ENCODE measurements at places on chromosomes 5 and 9.
A peak's percentile ranks its signal among the peaks of the same experiment; 100 is the strongest.

- DNase-seq: no peak
Measured at GRCh38 chr5:54518818-54519508, 1.4 kb downstream of the SNX18 start.

GRCh38 chr9:119114681-119115080, 254.6 kb downstream of the BRINP1 start:
- no peak for DNase-seq

- no peak for DNase-seq
Measured at GRCh38 chr9:15400281-15400941, 22.3 kb upstream of the SNAPC3 start.

DNA sequence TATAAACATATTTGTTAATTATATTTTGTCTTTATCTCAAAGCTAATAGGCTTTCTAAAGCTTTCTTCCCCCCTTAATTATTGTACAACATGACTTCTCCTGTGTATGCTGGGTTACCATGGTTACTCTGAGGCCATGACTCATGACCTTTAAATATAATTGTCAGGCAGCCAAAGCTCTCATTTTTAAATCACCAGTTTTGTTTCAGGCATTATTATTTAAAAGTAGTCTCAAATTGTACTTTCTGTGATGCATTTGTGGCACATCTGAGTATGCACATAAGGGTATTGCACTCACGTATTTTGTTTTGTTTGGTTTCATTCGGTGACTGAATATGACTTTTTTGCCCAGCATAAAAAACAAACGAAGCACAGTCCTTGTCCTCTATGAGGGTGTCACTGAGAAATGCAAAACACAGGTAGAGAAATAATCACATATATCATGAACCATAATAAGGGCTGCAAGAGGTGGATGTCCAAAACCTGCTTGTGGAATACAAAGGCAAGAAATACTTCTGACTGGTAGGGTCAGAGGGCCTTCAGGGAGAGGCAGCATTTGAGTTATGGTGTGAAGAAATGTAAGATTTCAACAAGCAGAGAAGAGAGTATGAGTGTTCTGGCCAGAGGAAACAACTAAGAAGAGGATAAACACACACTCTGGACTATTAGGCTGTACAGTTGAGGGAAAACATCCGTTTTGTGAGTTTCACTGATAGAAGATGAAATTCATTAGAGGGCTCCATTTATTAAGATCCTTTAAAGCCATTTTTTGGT, 2.1 kb downstream of the CCDC192 start:
- DNase-seq: no peak

- DNase-seq: no peak
Measured at GRCh38 chr9:134057307-134057657, 10.5 kb downstream of the BRD3 start.

DNA sequence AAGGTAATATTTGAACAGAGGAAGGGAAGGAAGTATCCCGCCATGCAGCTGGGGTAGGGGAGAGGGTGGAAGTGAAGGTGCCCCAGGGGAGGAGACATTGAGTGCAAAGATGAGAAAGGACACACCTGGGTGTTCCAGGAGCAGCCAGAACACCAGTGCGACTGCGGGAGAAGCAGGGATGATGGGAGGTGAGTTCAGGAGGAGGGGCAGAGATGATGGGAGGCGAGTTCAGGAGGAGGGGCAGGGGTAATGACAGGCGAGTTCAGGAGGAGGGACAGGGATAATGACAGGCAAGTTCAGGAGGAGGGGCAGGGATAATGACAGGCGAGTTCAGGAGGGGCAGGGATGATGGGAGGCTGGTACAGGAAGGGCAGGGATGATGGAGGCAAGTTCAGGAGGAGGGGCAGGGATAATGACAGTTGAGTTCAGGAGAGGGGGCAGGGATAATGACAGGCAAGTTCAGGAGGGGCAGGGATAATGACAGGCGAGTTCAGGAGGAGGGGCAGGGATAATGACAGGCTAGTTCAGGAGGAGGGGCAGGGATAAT, 17.2 kb upstream of the SPOCK1 start:
- no peak for DNase-seq

- no peak for DNase-seq
Measured at GRCh38 chr9:92781899-92782298, 17.3 kb upstream of the BICD2 start.

- DNase-seq: no peak
Measured at GRCh38 chr5:129426071-129426470, 34.0 kb upstream of the ADAMTS19 start.

DNA sequence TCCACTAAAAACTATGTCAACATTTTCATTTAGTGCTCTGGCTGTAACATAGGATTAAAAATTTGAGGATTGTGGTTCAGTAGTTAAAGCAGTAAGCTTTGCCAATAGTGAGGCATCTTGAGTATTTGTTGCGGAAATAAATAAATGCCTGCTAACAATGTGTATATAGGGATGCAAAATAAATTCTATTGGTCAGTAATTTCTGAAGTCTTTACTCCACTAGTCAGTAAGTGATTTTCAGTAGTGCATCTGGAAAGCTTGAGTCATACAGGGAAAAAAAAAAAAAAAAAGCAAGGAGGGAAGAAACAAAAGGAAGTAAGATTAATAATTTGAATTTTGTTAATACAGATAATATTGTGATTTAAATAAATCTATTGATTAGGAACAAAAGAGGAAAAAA, 21.0 kb downstream of the NIPBL start:
- no peak for DNase-seq

- DNase-seq: no peak
Measured at GRCh38 chr5:14518638-14519037, 63.0 kb upstream of the OTULINL start.

DNA sequence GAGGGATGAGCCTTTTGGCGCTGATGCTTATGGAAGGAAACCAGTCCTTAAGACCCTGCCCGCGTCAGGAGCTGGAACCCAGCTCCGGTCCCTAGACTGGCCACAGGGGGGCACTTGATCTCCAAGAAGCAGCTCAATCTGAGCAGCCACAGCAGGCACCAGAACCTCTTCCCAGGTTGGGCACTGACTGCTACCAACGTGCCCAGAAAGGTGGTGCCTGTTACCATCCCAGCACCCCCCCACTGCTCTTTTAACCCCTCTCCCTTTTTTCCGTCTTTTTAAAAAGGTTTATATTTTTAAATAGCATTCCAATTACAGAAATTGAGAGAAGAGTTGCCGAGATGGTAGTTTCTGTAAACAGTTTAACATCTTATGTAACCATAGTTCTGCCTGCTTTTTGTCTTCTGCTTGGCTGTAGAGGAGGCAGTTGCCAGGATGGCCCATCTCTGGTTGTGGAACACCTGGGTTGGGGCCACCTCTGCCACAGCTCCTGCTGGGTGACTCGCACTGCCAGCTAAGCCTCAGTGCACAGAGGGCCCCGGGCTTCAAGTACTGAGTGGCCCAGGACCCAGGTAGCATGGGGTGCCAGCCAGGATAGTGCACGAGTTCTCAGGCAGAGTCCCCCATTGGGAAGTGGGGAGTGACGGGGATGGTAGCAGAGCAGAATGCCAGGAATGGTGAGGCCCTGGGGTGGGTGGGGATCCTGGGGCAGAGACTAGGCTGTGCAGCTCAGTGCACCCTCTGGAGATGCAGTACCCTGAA, 62.8 kb downstream of the PFDN1 start:
- DNase-seq: peak; percentile 12

GRCh38 chr9:96556701-96557461, 62.8 kb downstream of the CDC14B start:
- DNase-seq: no peak

DNA sequence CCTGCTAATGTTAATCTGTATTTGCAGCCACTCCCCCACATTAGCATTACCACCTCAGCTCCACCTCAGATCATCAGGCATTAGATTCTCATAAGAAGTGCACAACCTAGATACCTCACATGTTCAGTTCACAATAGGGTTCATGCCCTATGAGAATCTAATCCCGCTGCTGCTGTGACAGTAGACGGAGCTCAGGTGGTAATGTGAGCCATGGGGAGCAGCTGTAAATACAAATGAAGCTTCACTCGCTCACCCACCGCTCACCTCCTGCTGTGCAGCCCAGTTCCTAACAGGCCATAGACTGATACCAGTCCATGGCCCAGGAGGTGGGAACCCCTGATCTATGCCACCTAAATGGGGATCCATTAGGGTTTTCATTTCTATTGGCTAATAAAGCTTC, 6.1 kb upstream of the HNRNPA0 start:
- DNase-seq: no peak

GRCh38 chr5:14186059-14186830, 43.1 kb downstream of the TRIO start:
- DNase-seq: no peak

- no peak for DNase-seq
Measured at GRCh38 chr9:114968671-114969070, 38.3 kb upstream of the TNFSF8 start.

GRCh38 chr5:173826428-173827350, 61.5 kb upstream of the CPEB4 start:
- no peak for DNase-seq

- DNase-seq: no peak
Measured at GRCh38 chr5:41264019-41264418, 50.7 kb upstream of the C6 start.

- no peak for DNase-seq
Measured at GRCh38 chr5:135571902-135572301, 6.9 kb downstream of the CXCL14 start.

GRCh38 chr5:136033234-136033633, 4.4 kb downstream of the TGFBI start:
- DNase-seq: no peak

- DNase-seq: no peak
Measured at GRCh38 chr5:135833961-135834638, 363 bp upstream of the SLC25A48 start.

GRCh38 chr5:159833088-159833487, 83.2 kb upstream of the ADRA1B start:
- DNase-seq: no peak

- no peak for DNase-seq
Measured at GRCh38 chr5:31911291-31912265, 262.5 kb downstream of the GOLPH3 start.

DNA sequence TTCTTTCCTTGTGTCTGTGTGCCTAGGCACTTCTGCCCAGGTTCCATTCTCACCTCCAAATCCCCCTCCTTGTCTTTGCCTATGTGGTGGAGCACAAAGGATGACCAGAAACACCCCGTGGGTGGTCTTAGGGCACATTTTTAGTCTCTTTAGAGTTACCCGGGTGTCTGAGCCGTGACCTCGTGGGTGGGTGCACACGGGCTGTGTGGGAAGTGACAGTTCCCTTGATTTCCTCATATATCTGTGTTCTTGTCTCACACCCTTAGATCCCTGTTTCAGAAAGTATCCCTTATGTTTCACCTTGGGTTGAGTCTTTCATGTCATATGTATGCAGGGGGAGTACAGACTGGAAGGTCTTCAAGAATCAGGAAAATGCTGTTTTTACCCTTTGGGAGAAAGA, 13.4 kb upstream of the SMIM32 start:
- no peak for DNase-seq

- DNase-seq: no peak
Measured at GRCh38 chr5:27315363-27316270, 277.2 kb upstream of the CDH9 start.

- no peak for DNase-seq
Measured at GRCh38 chr9:81529556-81530193, 159.7 kb downstream of the TLE1 start.

DNA sequence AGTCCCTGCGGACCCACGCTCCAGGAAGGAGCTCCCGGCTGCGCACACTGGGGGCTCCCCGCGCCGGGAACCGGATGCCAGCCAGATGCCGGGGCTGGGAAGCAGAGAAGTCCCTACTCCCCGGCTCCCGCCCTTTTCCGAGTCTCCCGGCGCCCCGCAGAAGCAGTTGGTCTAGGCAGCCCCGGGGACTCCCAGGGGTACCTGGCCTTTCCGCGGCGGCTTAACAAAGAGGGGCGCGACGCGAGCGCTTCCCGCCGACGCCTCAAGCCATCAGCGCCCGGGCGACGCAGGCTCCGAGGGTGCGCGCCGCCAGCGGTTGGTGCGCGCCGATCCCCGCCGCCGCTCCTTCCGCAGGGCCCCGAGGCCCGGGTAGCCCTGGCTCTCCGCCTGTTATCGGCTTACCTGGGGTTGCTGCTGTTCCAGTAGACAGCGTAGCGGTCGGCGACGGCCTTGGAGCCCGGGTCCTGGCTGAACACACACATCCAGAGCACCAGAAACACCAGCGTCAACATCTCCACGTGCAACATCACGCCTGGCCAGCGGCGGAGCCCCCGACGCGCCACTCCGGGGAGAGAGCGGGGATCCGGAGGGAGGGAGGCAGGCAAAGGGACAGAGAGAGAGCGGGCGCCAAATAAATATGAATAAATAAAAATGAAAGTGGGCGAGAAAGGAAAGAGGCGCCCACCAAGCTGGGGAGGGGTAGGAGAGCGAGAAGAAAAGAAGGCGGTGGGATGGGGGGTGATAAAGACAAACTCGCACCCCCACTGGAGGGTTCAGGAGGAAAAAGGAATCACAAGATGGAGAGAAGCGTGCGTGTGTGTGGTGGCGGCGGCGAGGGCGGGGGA, 428 bp downstream of the EFNA5 start:
- DNase-seq: no peak

DNA sequence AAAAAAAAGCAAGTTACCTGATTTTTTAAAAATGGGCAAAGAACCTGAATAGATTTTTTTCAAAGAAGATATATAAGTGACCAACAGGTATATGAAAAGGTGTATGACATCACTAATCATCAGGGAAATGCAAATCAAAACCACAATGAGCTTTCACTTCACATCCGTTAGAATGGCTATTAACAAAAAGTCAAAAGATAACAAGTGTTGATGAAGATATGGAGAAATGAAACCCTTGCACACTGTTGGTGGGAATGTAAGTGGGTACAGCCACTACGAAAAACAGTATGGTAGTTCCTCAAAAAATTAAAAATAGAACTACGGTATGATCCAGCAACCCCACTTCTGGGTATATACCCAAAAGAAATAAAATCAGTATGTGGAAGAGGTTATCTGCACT, 134.8 kb downstream of the UGCG start:
- no peak for DNase-seq

- DNase-seq: no peak
Measured at GRCh38 chr5:40034441-40034840, 609.7 kb upstream of the DAB2 start.

- DNase-seq: no peak
Measured at GRCh38 chr5:154202379-154203260, 12.1 kb downstream of the GALNT10 start.

GRCh38 chr5:96896276-96896675, 20.0 kb downstream of the ERAP2 start:
- DNase-seq: no peak

DNA sequence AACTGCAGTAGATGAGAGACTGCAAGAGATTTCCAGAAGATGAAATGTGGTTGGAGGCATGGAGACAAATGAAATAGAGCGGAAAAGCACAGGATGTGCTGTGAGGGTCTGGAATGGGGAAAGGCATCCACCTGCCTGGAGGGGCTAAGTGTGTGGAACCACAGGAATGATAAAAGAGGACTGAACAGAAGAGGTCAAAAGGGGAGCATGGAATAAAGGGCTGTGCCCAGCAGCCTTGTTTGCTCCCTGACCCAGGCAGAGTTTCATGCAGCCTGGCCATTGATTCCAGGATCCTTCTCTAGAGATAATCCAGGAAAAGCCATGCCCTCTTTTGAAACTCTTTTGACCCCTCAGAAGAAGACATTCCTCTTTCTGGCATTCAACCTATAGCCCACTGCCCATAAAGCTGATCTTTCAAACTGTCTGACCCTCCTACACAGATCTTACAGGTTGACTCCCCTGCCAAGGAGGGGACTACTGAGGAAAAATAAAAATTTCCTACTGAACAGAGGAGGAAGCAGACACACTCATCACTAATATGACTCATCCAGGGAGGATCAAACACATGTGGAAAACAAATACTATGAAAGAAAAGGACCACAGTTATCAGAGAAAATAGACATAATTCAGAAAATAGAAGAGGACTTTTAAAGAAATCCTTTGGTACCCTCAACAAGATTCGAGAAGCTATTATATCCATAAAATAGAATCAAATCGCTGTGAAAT, 273.5 kb upstream of the PCSK5 start:
- no peak for DNase-seq

Data from stimulated activated CD8-positive, alpha-beta memory T cell treated with anti-CD3 and anti-CD28 coated beads, Interleukin-7, amount 100 ng/mL, for 1 hour (primary cell).